Activated CD4-positive, alpha-beta T cell treated with anti-CD3 and anti-CD28 coated beads for 36 hours (primary cell): ENCODE measurements at places on chromosomes 13 and 19. TPM values are rescaled to one million over a fixed set of nuclear protein-coding genes. Genes with fewer than 3 reads are reported as not detected.
A peak's percentile ranks its signal among the peaks of the same experiment; 100 is the strongest.

The TEX29 gene
- total RNA-seq, result 0.30 TPM

The TDRD12 gene
- 0.12 TPM for total RNA-seq

The SBSN gene
- not detected for total RNA-seq

The CEACAM7 gene
- not detected for total RNA-seq

The KIR3DL2 gene
- 1.3 TPM for total RNA-seq

The ZNF730 gene
- 3.8 TPM for total RNA-seq

The CEACAM8 gene
- not detected for total RNA-seq

The SHISA2 gene
- not detected for total RNA-seq

The ZNF709 gene
- 2.1 TPM for total RNA-seq

The MAST1 gene
- 2.7 TPM for total RNA-seq

The CKM gene
- not detected for total RNA-seq

DNA sequence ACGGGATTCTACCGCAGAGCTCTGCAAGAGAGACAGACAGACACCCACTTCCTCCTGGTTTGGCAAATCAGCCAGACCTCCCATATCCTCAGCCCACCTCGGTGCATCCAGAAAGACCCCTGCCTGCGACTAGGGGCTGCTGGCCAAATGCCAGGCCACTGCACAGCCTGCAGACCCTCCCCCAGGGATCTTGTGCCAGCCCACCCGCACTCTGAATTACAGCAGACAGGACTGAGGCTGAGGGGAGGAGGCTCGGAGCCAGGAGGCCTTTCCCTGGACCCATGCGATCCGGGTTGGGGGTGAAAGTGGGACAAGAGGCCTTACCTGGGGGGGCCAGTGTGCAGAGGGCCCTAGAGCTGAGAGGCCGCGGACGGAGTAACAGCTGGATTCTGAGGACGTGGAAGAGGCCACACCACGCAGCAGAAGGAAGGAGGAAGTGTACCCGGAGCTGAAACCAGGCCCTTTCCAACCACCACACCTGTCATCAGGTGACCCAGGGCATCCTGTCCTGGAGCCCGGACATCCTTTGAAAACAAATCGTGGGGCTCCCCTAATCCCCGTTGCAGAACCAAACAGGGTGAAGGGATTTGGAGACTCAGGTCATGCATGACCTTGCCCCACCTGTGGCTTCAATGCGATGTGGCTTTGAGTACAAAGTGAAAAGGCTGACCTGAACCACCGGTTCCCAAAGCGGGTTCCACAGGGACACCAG is 993 bp downstream of the FUT6 start:
- H3K27me3 ChIP-seq, result peaks cover 7% of the 10 kb centered on the region
- no peaks in the 10 kb centered on the region for H3K4me1 ChIP-seq
- no peak overlapping the region for H3K27ac ChIP-seq
- H3K4me3 ChIP-seq, result no peak overlapping the region
- no peak for DNase-seq

- no peak for DNase-seq
- peaks cover 19% of the 10 kb centered on the region for H3K36me3 ChIP-seq
- peak overlapping the region; percentile 99 for H3K27ac ChIP-seq
- peak overlapping the region; percentile 92 for H3K4me3 ChIP-seq
- H3K4me1 ChIP-seq, result peaks cover 55% of the 10 kb centered on the region
These were observed 504 bp upstream of the VWA8 start for GRCh38 chr13:41961466-41961760.

- H3K27me3 ChIP-seq, result peaks cover 7% of the 10 kb centered on the region
- DNase-seq, result no peak
- H3K4me3 ChIP-seq, result no peak overlapping the region
- H3K27ac ChIP-seq, result no peak overlapping the region
- H3K36me3 ChIP-seq, result no peaks in the 10 kb centered on the region
These were observed 3.8 kb downstream of the FXYD7 start for GRCh38 chr19:35146746-35147459.

GRCh38 chr19:45848922-45849321 is 14.0 kb downstream of the SYMPK start:
- H3K4me1 ChIP-seq, result no peaks in the 10 kb centered on the region
- no peak overlapping the region for H3K4me3 ChIP-seq
- no peaks in the 10 kb centered on the region for H3K27me3 ChIP-seq
- no peak for DNase-seq
- H3K36me3 ChIP-seq, result peaks cover 51% of the 10 kb centered on the region

GRCh38 chr19:38617283-38617763 is 430 bp downstream of the MAP4K1 start:
- peak overlapping the region; percentile 99 for H3K27ac ChIP-seq
- peaks cover 51% of the 10 kb centered on the region for H3K4me1 ChIP-seq
- H3K27me3 ChIP-seq, result no peaks in the 10 kb centered on the region
- peaks cover 43% of the 10 kb centered on the region for H3K36me3 ChIP-seq
- H3K4me3 ChIP-seq, result peak overlapping the region; percentile 100

GRCh38 chr19:6947745-6948144 is 60.4 kb downstream of the ADGRE1 start:
- H3K4me1 ChIP-seq, result peaks cover 18% of the 10 kb centered on the region
- peak overlapping the region; percentile 55 for H3K27ac ChIP-seq
- DNase-seq, result peak; percentile 80
- no peaks in the 10 kb centered on the region for H3K36me3 ChIP-seq
- H3K4me3 ChIP-seq, result peak overlapping the region; percentile 18
- no peaks in the 10 kb centered on the region for H3K27me3 ChIP-seq

DNA sequence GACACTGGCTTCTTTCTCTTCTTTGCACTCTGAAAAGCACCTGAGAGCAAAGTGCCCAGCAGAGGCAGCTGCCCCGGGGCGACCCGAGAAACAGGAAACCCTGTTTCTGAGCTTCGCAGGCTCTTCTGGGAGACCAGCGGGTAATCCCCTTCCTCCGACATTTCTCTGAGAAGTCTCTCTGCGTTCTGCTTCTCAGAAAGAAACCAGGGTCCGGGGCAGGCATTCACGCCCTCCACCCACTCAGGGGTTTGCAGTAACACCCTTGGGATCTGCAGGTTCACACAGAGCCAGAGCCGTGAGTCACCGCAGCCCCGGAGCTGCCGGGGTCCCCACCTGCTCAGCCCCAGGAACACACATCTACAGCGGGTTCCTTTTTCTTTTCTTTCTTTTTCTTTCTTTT is 86.0 kb downstream of the GADD45B start:
- H3K27me3 ChIP-seq, result peaks cover 2% of the 10 kb centered on the region
- peak overlapping the region; percentile 69 for H3K4me3 ChIP-seq
- H3K4me1 ChIP-seq, result peaks cover 23% of the 10 kb centered on the region
- no peaks in the 10 kb centered on the region for H3K36me3 ChIP-seq
- H3K27ac ChIP-seq, result peak overlapping the region; percentile 85

GRCh38 chr13:47955836-47956235 is 45.2 kb downstream of the SUCLA2 start:
- H3K4me1 ChIP-seq, result peaks cover 8% of the 10 kb centered on the region
- H3K36me3 ChIP-seq, result peaks cover 74% of the 10 kb centered on the region
- no peak for DNase-seq
- no peak overlapping the region for H3K27ac ChIP-seq
- H3K4me3 ChIP-seq, result no peak overlapping the region

- H3K27me3 ChIP-seq, result no peaks in the 10 kb centered on the region
- peaks cover 21% of the 10 kb centered on the region for H3K36me3 ChIP-seq
- peaks cover 34% of the 10 kb centered on the region for H3K4me1 ChIP-seq
- peak overlapping the region; percentile 47 for H3K27ac ChIP-seq
These were observed 1.6 kb downstream of the DIAPH3 start for GRCh38 chr13:60162096-60162495.

GRCh38 chr19:15372470-15372869 is 7.1 kb downstream of the AKAP8 start:
- H3K4me3 ChIP-seq, result no peak overlapping the region
- H3K4me1 ChIP-seq, result peaks cover 25% of the 10 kb centered on the region
- peak; percentile 68 for DNase-seq
- no peaks in the 10 kb centered on the region for H3K27me3 ChIP-seq
- peak overlapping the region; percentile 79 for H3K27ac ChIP-seq
- H3K36me3 ChIP-seq, result peaks cover 48% of the 10 kb centered on the region

DNA sequence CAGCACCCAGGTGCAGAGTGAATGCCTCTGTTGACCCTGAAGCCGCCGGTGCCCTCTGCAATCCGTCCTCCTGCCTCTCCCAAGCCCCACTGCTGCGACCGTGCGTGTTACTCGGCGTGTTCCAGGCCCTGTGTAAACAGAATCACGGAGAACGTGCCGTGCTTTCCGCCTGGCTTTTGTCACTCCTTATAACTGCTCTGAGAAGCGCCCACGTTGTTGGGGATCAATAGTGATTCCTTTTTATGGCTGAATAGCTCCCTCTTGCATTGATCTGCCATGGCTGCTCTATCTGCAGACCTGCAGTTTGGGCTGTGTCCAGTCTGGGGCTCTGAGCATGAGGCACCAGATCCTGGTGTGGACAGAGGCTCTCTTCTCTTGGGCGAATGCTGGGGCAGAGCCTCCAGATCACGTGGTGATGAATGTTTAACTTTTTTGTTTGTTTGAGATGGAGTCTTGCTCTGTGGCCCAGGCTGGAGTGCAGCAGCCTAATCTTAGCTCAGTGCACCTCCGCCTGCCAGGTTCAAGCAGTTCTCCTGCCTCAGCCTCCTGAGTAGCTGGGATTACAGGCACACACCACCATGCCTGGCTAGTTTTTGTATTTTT is 15.8 kb downstream of the ADPRHL1 start:
- H3K4me1 ChIP-seq, result no peaks in the 10 kb centered on the region
- no peak overlapping the region for H3K27ac ChIP-seq
- H3K36me3 ChIP-seq, result peaks cover 5% of the 10 kb centered on the region

- no peak overlapping the region for H3K4me3 ChIP-seq
- no peaks in the 10 kb centered on the region for H3K27me3 ChIP-seq
- H3K4me1 ChIP-seq, result no peaks in the 10 kb centered on the region
- no peak overlapping the region for H3K27ac ChIP-seq
- DNase-seq, result no peak
These were observed 173.7 kb upstream of the SLITRK5 start for GRCh38 chr13:87497426-87497825.

DNA sequence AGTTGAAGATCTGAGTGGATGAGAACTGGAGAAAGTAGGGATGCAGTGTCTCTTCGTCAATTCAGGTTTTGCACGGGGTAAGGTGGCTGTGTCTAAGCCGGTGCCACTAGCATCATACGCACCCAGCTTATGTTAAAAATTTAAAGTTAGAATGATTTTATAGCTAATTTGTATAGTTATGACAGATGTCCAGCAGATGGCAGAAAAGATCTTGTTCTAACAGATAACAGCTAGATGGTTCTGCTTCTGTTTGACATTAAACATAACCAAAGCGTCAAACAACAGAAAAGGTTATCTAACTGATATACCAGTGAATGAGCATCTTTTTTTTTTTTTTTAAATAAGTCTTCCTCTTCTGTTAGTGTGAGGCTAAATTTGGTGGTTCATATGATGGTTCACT is 18.8 kb upstream of the EDDM13 start:
- DNase-seq, result no peak
- peaks cover 3% of the 10 kb centered on the region for H3K36me3 ChIP-seq
- peaks cover 3% of the 10 kb centered on the region for H3K4me1 ChIP-seq
- H3K4me3 ChIP-seq, result no peak overlapping the region

GRCh38 chr19:49395581-49396407 is 7.7 kb downstream of the KASH5 start:
- H3K27me3 ChIP-seq, result no peaks in the 10 kb centered on the region
- H3K36me3 ChIP-seq, result no peaks in the 10 kb centered on the region
- no peak overlapping the region for H3K27ac ChIP-seq
- H3K4me3 ChIP-seq, result no peak overlapping the region
- no peak for DNase-seq
- H3K4me1 ChIP-seq, result peaks cover 21% of the 10 kb centered on the region

GRCh38 chr13:51924756-51925544 is 63.2 kb downstream of the CCDC70 start:
- no peak for DNase-seq
- no peak overlapping the region for H3K4me3 ChIP-seq
- H3K36me3 ChIP-seq, result no peaks in the 10 kb centered on the region
- peaks cover 2% of the 10 kb centered on the region for H3K27me3 ChIP-seq
- H3K27ac ChIP-seq, result no peak overlapping the region

DNA sequence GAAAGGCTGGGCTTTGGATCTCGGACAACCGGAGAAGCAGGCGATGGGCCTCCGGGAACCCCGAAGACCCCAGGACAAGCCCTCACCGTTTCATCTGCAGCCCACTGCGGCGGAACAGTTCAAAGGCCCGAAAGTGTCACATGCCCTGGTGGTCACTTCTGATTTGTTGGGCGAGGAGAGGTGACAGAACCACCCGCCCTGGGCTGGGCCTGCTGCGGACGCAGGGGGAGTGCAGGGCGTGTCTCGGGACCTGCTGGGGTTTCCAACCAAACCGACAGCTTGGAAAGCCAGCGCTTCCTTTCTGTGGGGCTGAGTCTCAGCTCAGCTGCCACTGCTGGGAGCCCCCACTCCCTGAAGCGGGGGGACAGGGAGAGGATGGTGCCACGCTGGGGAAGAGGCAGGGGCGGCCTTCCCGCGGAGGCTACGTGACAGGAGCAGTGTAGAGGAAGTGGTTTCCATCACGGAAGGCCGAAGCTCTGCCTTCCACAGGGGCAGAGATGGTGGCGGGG is 22.8 kb upstream of the ZBTB7A start:
- no peaks in the 10 kb centered on the region for H3K27me3 ChIP-seq
- peak; percentile 78 for DNase-seq
- H3K36me3 ChIP-seq, result peaks cover 17% of the 10 kb centered on the region
- H3K4me1 ChIP-seq, result peaks cover 43% of the 10 kb centered on the region
- peak overlapping the region; percentile 76 for H3K4me3 ChIP-seq

GRCh38 chr13:45863709-45864590 is 12.4 kb upstream of the SIAH3 start:
- DNase-seq, result no peak
- H3K4me1 ChIP-seq, result peaks cover 4% of the 10 kb centered on the region
- no peak overlapping the region for H3K27ac ChIP-seq
- H3K4me3 ChIP-seq, result no peak overlapping the region
- no peaks in the 10 kb centered on the region for H3K36me3 ChIP-seq

- DNase-seq, result no peak
- peak overlapping the region; percentile 97 for H3K4me3 ChIP-seq
These were observed 3.1 kb downstream of the RPS28 start for GRCh38 chr19:8324186-8325050.

GRCh38 chr13:36094478-36094877 is 36.7 kb downstream of the DCLK1 start:
- H3K36me3 ChIP-seq, result no peaks in the 10 kb centered on the region
- no peak for DNase-seq
- H3K4me1 ChIP-seq, result no peaks in the 10 kb centered on the region
- no peak overlapping the region for H3K4me3 ChIP-seq
- no peaks in the 10 kb centered on the region for H3K27me3 ChIP-seq

- DNase-seq, result no peak
- H3K36me3 ChIP-seq, result peaks cover 11% of the 10 kb centered on the region
- no peak overlapping the region for H3K27ac ChIP-seq
- peaks cover 25% of the 10 kb centered on the region for H3K27me3 ChIP-seq
- peaks cover 4% of the 10 kb centered on the region for H3K4me1 ChIP-seq
- no peak overlapping the region for H3K4me3 ChIP-seq
These were observed 2.2 kb upstream of the CERS1 start for GRCh38 chr19:18898081-18898606.

GRCh38 chr19:18453269-18454024 is 15.5 kb upstream of the ISYNA1 start:
- peak overlapping the region; percentile 3 for H3K27ac ChIP-seq
- H3K36me3 ChIP-seq, result peaks cover 15% of the 10 kb centered on the region
- no peaks in the 10 kb centered on the region for H3K4me1 ChIP-seq
- no peak overlapping the region for H3K4me3 ChIP-seq
- no peak for DNase-seq

GRCh38 chr19:13028027-13028426 is 32.8 kb downstream of the NFIX start:
- no peak overlapping the region for H3K27ac ChIP-seq
- peaks cover 13% of the 10 kb centered on the region for H3K4me1 ChIP-seq
- DNase-seq, result no peak
- peaks cover 8% of the 10 kb centered on the region for H3K36me3 ChIP-seq
- H3K27me3 ChIP-seq, result peaks cover 19% of the 10 kb centered on the region
- H3K4me3 ChIP-seq, result no peak overlapping the region

GRCh38 chr19:37317403-37318209 is 53.3 kb upstream of the ZNF527 start:
- peak overlapping the region; percentile 96 for H3K4me3 ChIP-seq
- H3K27ac ChIP-seq, result peak overlapping the region; percentile 95
- DNase-seq, result peak; percentile 95
- H3K27me3 ChIP-seq, result no peaks in the 10 kb centered on the region
- peaks cover 33% of the 10 kb centered on the region for H3K36me3 ChIP-seq
